Heart right ventricle (tissue), 16 donors: ENCODE measurements at places on chromosomes 12 and 14.

- no peak for DNase-seq
Observed at GRCh38 chr12:101924618-101925017, 47.2 kb downstream of the DRAM1 start.

- no peak for DNase-seq
Observed at GRCh38 chr12:130479401-130480125, 141.9 kb downstream of the PIWIL1 start.

GRCh38 chr12:69816082-69816481 is 8.9 kb upstream of the MYRFL start:
- DNase-seq, result no peak

GRCh38 chr12:6092784-6093722 is 31.4 kb downstream of the VWF start:
- peak; percentile 33 for DNase-seq

- DNase-seq, result no peak
Observed at GRCh38 chr12:76715332-76715731, 48.6 kb upstream of the ZDHHC17 start.

DNA sequence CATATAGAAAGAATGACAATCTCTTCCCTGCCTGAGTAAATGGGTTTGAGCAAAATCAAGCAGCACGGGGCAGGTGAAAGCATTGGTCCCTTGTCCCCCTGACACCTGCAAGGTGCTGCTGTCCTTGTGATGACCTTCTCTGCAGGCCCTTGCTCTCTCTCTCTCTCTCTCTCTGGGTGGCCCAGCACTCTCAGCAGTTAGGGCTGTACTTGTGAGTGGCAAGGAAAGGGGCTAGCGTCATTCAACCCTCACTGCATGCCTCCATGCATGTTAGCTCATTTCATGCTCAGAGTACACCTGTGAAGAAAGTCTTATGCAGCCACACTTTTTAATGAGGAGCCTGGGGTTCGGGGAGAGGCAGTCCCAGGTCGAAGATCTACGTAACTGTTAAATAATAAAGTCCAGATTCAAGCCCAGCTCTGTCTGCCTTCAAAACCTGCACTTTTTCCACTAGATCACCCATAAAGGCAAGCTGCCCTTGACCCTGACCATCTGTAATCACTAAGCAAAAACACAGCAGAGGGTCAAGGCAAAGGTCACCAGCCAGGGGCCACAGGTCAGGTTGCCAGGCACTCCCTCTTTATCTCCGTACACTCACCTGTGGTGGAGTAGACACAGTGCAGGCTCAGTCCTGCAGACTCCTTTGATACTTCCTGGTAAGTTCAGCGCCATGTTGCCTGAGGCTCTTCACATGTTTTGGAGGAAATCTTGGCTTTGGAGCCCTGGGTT is 44.9 kb upstream of the CLMN start:
- DNase-seq, result no peak

DNA sequence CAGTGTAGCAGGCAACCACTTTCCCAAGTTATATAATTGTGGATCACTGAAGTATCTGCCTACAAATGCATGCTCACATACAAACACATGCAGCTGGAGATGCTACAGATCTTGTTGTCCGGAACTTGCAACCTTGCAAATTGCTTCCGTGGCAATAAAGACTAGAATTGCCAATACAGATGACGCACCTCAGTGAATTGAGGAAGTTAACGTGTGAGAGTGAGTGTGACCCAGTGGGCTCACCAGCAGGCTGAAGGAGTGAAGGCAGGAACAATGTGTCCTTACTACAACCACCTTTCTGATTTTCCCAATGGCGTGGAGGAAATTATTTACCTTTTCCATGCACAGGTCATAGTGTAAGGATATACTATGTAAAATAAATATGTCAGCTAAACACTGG is 89.4 kb upstream of the GRIP1 start:
- no peak for DNase-seq

DNA sequence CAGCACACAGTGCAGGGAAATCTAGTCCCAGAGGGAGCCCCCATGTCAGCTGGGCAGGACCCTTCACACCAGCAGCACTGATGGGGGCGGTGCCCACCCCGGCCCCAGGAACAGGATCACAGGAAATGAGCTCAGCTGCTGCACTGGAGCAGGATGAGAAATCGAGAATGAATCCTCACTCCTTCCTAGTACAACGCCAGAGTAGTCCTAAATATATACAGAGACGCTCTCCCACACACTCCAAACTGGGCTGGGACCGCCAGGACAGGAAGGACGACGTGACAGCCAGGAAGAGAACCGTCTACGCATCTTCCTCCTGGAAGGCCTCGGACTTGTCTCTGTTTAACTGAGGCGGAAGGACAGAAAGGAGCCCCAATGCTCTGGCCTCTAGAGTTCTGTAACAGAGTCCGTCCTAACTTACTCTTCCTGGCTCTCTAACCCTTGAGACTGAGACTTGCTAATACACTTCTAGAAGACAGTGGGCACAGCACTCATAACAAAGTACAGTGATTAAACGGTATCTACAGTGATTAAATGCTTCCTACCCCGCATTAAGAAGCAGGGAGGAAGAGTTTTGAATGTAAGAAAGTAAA is 33.4 kb downstream of the CDC42BPB start:
- DNase-seq, result no peak

DNA sequence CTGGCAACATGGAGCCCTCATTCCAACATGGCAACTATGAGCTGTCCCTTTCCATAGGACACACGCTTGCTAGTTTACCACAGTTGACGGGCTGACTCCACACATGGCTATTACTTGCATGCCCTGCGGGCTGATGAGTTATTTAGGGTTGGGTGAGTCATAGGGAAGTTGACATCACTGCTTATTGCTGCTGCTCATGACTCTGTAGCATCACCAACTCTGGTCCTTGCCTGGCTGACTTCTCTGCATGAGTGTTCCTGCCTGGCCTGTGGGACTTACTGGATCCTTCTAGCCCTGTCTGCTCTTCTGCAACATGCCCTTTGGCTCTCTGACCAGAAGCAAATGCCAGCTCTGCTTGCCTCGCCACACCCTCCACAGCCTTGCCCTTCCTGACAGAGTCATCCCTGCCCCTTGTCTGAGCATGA is 199.5 kb downstream of the ANO6 start:
- peak; percentile 61 for DNase-seq

DNA sequence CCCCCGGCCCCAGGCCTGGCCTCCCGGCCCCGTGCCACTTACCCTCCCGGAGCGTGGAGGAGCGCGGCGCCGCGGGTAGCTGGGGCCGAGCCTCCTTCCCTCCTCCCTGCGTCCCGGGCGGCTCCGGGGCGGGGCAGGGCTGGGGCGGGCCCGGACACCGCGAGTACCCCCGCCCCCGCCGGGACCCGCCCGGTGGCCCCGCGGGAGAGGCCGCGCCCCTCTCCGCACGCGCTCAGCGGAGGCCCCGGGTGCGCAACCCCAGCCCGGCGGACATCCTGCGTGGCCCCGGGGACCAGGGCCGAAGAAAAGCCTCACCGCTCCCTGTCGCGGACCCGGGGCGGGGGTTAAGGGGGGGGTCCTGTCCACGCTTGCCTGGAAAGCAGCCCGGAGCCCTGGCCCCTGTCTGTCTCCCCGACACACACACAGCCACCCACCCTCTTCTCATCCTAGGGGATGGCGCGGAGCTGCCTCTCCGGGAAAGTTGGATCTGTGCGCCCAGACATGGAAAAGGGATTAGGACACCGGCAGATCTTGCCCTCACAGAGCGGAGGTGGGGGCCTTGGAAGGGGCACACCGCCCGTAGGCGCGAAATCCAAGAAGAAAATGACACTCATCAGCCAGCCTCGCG is at the start of gene SYNE3:
SYNE3 (minus strand) TSS at position 97 of the 628 bp plus-strand sequence. CDS start 40,829 bp downstream, outside the sequence.
- peak; percentile 80 for DNase-seq

GRCh38 chr12:120705618-120706017 is 4.6 kb upstream of the UNC119B start:
- no peak for DNase-seq

- no peak for DNase-seq
Observed at GRCh38 chr12:32211066-32211899, 104.6 kb downstream of the BICD1 start.

- DNase-seq, result no peak
Observed at GRCh38 chr12:76226397-76226796, 121.8 kb downstream of the BBS10 start.

- DNase-seq, result no peak
Observed at GRCh38 chr12:78316631-78317468, 486.2 kb downstream of the NAV3 start.

DNA sequence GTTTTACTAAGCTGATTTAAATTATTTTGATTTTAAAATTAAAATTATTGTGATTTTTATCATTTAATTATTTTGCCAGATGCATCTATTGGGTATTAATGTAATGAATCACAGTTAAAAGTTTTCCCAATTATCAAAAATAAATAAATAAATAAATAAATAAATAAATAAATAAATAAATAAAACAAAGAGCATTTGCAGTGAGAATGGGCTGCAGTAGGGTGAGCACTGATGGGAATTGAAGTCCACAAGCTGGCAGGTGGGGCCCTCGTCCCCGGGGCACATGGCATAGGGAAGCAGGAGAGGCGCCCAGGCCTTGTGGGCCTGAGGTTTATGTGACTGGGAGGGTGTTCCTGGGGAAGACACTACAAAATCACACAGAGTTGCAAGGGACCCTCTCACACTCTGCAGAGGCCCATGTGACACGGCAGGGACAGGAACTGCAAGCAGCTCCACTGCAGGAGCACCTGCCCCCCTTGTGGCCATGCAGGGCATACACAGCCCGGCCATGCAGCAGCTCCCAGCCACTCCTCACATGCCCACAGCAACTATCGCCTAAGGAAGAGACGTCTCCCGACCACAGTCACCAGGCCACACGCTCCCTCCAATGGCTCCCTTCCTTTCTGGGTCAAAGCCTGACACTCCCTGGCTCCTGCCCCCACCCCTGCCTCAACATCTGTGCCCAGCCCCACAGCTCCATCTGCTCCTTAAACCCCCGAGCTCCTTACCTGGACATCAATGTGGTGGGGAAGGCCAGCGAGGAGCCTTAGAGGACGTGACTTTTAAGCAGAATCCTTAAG is 256.3 kb upstream of the SFSWAP start:
- DNase-seq, result peak; percentile 37

DNA sequence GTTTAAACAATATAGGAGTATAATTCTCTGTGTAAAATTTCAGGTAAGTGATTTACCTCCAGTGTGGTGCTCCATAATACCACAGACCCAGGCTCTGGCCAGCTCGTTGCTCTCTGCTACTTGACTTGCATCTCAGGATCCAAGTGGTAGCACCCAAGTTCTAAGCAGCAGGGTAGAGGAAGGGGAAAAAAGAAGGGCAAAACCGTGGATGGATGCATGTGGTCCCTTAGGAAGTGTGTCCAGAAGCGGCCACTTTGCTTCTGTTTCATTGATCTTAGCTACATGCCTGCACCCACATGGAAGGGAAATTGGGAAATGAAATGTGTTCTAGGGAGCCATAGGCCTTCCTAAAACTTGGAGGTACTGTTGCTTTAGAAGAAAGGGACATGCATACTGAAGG is 48.6 kb upstream of the HMGA2 start:
- no peak for DNase-seq

DNA sequence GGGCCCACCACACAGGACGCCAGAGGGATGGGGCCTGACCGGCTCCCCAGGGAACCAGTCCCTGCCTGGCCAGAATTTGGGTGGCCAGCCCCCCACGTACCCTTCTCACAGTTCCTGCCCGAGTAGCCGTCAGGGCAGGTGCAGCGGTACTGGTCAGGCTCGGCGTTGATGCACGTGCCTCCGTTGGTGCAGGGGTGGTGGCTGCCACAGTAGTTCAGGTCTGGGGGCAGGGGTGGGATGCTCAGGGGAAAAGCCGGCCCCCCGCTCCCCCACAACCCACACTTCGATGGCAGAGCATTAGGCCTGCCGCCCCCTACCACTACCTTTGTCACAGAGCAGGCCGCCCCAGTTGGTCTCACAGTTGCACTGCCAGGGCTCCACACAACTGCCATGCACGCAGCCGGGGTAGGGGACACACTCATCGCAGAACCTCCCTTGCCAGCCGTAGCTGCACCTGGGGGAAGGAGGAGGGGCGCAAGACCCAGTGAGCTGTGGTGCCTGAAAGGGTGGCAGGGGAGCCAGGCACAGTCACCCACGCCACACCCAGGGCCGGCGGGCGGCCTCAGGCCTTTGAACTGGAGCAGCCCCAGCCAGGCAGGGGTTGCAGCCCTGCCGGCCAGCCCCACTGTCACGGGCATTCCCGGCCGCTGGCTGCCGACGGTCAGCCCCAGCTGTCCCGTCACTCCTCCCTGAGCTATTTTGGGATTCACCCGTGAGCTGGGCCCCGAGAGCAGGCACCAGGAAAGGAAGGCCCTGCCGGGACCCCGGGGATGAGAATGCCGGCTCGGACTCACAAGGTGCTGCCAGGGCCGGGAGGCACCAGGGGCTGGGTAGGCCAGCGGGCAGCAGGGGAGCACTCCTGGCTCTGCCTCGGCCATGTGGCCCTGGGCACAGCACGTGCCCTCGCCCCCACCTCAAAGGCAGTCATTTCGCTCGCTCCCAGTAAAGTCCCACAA is 16.5 kb downstream of the JAG2 start:
- DNase-seq, result peak; percentile 34

DNA sequence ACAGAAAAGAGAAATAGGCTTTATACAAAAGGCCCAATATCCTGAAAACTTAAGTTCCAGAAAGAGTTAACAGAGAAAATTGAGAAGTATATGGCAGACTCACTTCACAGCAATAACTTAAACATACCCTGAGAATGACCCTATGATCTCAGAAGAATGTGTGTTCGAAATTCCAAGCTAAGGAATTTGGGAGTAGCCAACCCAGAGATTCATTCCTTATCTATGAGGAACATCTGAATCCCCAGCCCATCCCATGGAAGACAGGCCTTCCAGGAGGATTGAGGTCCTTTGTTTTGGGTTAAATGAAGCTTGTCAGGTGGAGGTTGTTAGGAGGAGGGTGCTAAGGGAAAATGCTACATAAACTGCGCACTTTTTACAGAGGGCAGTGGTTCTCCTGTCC is 7.5 kb upstream of the SAV1 start:
- DNase-seq, result no peak

DNA sequence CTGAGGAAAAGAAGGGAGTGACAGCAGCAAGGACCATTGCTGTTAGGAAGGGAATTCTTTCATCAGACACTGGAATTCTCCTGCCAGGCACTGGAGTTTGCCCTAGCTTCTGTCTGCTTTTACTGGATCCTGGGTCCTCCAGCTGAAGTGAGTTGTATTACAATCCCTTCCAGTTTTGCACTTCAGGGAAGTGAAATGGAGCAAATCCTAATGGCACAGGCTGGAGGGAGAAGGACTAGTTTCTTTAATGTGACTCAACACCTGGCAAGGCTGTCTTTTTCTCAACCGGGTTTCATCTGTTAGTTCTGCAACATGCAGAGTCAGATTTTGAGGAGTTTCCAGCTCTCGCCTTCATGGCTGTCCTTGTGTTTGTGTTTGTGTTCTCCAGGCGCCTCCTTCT is 45.8 kb downstream of the ETV6 start:
- DNase-seq, result no peak

DNA sequence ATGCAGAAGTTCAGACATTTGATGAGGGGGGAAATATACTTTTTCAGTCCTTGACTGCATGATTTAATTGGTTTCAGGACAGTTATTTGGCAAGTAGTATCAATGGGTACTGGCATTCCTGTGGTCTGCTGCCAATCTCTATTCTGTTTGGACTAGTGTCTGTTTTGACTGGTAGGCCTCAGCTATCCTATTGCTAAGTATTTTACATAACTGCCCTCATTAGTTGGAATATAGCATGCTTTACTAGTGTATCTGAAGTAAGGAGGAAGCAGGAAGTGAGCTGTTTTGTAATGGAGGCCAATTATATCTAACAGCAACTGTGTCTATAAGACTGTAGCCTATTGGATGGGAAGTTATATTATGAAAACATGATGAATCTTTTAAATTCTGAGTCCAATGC is 104.3 kb downstream of the FLRT2 start:
- DNase-seq, result no peak

- DNase-seq, result no peak
Observed at GRCh38 chr12:93518725-93519124, 51.4 kb downstream of the MRPL42 start.
